ENCODE measurements at places on chromosomes 1 and 21.

DNA sequence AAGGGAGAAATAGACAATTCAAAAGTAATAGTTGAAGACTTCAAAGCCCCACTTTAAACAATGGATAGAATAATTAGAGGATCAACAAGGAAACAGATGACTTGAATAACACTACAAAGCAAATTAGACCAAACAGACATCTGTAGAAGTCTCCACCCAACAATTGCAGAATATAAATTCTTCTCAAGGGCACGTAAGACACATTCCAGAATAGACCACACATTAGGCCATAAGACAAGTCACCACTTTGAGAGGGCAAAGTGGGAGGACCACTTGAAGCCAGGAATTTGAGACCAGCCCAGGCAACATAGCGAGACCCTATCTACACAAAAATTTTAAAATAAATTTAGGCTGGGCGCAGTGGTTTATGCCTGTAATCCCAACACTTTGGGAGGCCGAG lies 20.5 kb upstream of the RNF186 start:
- no peak for DNase-seq

DNA sequence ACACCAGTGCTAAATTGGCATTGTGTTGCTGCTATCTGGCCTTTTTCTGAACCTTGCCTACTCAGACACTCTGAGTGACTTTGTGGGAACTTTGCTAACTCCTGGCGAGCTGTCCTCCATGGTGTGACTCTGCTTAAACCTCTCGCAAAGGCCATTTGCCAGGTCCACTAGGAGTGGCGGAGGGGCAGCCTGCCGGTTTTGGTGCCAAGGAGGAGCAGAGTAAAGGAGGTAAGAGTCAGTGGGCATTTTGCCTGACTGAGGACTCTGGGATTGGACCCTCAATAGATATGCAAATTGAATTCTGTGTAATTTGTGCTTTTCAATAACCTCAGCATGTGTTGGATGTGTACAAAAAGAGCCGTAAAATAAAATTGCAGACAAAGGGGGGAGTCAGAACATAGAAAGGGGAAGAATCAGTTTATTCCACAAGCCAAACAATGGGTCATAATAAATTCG lies 386.6 kb upstream of the NFIA start:
- no peak for DNase-seq

- DNase-seq: no peak
Observed at GRCh38 chr21:41048145-41048544, 119.8 kb upstream of the BACE2 start.

GRCh38 chr1:163596541-163597258 lies 274.9 kb downstream of the NUF2 start:
- DNase-seq: no peak

GRCh38 chr1:48182439-48182838 lies 40.1 kb upstream of the SLC5A9 start:
- no peak for DNase-seq

- DNase-seq: no peak
Observed at GRCh38 chr1:22414244-22414751, 37.4 kb upstream of the ZBTB40 start.

DNA sequence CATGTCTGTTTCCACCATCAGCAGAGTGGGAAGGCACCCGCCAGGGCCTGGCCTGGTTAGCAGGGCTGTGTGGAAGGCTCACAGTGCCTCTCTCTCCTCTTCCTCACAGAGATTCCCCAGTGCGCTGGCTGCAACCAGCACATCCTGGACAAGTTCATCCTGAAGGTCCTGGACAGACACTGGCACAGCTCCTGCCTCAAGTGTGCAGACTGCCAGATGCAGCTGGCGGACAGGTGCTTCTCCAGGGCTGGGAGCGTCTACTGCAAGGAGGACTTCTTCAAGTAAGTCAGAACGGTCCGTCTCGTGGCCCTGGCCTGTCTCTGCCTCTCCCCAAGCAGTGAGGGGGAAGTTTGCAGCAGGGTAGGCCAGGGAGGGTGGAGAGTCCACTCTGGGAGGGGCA lies 18.1 kb downstream of the LHX4 start:
- DNase-seq: no peak

DNA sequence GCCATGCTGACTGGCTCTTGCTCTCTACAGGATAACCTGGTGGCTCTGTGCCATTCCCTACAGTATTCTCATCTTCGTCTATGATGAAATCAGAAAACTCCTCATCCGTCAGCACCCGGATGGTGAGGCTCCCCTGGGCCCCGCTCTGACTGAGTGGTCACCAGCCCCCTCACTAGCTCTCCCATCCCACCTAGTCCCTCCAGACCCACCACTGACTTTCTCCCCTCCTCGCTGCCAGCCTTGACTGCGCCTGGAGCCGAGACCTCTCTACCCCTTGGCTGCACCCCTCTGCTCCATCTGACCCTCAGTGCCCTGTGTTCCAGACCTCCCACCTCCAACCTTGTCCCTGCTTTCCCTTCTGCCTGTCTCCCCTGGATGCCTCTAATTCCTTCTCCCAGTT lies 4.1 kb upstream of the CASQ1 start:
- DNase-seq: no peak

Data from urinary bladder (tissue), 4 donors.